Activated CD4-positive, alpha-beta memory T cell treated with anti-CD3 and anti-CD28 coated beads for 36 hours (primary cell): ENCODE measurements at places on chromosomes 7 and 10.
A peak's percentile ranks its signal among the peaks of the same experiment; 100 is the strongest.

- DNase-seq, result no peak
Observed at GRCh38 chr7:7869036-7869435, 99.6 kb upstream of the GLCCI1 start.

GRCh38 chr10:44982114-44982460 is 3.5 kb upstream of the DEPP1 start:
- no peak for DNase-seq

DNA sequence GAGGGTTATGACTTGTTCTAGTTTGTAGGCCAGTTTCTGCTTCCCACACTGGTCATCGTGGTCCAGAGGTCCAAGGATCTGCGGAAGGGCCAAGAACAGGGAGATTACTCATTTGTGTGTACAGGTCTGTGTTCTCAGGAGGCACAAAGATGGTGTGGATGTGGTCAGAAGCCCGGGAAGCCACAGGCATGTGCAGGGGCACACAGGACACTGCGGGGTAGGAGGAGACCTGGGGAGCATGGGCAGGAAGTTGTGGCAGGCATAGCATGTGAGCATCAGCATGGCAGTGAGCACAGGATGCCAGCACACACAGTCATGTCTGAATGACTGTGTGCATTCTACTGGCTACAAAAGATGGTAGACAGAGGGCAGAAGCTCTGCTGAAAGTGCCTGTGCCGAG is 445.8 kb downstream of the PLXNA4 start:
- DNase-seq, result no peak

DNA sequence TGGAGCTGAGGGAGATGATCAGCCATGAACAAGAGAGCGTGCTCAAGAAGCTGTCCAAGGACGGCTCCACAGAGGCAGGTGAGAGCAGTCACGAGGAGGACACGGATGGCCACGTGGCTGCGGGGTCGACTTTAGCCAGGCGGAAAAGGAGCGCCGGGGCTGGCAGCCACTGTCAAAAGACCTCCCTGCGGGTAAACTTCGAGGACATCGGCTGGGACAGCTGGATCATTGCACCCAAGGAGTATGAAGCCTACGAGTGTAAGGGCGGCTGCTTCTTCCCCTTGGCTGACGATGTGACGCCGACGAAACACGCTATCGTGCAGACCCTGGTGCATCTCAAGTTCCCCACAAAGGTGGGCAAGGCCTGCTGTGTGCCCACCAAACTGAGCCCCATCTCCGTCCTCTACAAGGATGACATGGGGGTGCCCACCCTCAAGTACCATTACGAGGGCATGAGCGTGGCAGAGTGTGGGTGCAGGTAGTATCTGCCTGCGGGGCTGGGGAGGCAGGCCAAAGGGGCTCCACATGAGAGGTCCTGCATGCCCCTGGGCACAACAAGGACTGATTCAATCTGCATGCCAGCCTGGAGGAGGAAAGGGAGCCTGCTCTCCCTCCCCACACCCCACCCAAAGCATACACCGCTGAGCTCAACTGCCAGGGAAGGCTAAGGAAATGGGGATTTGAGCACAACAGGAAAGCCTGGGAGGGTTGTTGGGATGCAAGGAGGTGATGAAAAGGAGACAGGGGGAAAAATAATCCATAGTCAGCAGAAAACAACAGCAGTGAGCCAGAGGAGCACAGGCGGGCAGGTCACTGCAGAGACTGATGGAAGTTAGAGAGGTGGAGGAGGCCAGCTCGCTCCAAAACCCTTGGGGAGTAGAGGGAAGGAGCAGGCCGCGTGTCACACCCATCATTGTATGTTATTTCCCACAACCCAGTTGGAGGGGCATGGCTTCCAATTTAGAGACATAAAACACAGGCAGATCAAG is 3.3 kb downstream of the GDF2 start:
- peak; percentile 1 for DNase-seq

DNA sequence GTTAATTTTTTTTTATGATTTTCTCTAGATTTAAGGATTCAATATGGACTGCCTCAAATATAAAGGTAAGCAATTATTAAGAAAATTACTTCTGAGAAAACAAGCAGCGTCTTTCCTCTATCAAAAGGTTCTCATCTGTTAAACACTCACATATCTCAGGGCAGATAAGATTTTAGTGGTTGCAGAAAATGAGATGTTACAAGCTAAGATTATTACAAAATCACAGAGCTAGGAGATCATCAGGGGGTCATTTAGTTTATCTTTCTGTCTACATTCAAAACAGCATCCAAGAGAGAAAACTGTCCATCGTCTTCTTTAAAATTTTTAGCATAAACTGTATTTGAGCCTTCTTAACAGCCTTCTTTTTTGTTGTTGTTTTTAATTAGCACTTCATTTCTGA is 29.1 kb upstream of the RHOBTB1 start:
- no peak for DNase-seq

DNA sequence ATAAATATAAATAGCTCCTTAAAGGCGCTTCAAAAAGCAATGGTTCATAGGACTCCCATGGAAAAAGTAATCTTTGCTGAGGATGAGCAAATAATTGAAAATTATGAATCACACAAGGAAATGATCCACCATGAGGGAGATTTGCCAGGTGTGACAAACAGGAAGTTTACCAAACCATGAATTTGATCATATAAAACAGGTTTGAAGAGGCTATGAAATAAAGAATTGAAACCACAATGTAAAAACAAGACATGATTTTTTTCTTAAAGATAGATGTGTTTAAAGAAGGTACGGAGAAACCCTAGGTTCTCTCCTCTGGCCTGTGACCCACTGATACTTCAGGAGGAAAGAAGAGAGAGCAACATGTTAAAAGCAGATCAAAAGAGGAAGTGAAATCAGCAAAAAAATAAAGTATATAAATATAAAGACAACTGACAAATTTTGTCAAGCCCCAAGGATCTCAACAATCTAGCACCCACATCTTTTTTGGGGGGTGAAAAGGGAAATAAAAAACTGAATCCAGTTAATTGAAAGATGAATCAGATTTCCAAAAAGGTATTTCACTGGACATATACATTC is 111.3 kb upstream of the ASAH2 start:
- DNase-seq, result no peak
